ENCODE measurements at places on chromosomes 5 and 9.
A peak's percentile ranks its signal among the peaks of the same experiment; 100 is the strongest.

DNA sequence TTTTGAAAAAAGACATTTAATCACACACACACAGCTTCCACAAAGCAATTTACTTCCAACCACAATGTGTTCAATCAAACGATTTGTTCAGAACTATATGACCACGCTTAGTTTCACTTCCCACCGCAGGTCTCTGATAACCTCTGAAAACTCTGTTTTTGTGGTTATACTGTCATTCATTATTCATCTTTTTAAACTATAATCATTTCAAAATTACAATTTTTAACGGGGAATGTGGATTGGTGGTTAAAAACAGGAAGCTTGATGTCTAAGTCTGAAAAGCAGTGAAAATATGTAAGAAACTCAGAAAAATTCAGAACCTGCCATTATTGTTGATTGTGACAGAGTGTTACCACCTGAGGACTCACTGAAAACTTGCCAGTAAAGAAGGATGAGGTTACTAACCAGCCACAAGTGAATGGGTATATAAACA lies 12.7 kb upstream of the TMEM174 start:
- DNase-seq: peak; percentile 20

DNA sequence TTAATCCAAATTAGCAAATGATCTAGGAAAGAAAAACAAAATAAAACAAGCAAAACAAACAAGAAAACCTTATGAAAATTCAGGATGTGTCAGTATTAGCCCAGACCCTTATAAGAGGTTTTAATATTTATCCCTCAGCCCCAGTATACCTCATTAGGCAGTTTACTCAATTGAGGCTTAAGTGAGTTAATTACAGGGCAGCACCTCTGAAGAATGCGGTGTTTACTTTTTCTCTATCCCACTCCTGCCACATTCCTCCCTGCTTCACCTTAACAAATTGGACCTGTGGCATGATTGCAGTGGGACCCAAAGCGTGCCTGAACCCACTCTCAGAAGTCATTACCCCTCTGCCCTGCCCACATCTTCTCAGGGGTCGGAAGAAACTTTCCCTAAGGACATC lies 67.1 kb downstream of the SIL1 start:
- DNase-seq: no peak

DNA sequence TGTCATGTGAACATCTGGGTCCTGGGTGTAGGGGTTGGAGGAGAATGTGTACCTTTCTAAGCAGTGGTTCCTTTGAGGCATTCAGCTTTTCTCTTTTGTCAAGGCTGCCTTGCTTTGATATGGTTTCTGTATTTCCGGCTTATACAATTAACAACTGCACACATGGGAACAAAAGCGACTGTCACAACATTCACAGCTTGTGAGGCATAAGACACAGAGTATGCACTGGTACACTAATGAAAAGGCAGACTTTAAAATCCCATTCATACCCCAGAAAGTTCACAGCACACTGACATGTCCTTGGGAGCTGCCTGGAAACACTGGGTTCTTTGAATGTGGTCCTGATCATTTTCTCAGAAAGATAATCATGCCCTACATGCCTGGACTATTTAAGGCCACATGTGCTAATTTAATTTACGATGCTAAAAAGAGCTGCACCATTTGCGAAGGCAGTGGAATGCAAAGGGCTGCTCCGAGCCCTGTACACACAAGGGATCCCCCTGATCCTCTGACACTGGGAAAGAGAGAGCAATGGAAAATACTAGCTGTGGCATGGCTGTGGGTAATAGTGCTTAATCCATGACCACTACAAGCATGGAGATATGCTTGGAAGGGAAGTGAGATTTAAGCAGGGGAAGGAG lies 131.8 kb downstream of the EFNA5 start:
- DNase-seq: no peak

- DNase-seq: no peak
Observed at GRCh38 chr9:128886211-128886891, 4.4 kb downstream of the LRRC8A start.

GRCh38 chr5:149809931-149810691 lies 80.0 kb downstream of the PPARGC1B start:
- no peak for DNase-seq

GRCh38 chr5:92946546-92946945 lies 634.5 kb downstream of the NR2F1-AS1 start:
- DNase-seq: no peak

DNA sequence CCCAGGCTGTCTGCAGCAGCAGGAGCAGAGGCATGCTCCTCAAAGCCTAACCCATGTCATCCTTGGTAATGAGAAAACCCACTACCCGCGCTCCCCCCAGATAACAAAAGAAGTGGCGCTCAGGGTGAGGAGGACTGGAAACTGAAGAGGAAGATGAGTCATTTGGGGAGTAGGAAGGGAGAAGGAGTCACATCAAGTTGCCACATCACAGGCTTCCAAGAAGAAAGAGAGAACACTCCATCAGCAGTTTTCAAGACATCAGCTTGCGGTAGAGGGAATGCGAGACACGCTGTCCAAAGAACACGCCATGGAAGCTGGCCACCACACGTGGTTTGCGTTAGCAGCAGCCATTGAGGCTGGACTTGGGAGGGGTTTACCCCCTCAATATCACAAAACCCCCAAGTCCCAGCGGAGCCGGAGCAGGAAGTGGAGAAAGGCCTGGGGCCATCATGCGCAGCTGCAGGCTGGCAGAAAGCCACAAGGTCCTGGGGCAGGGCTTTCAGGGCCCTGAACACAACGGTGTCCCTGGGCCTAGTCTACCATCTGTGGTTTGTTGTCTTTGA lies 41.5 kb downstream of the SH3PXD2B start:
- no peak for DNase-seq

DNA sequence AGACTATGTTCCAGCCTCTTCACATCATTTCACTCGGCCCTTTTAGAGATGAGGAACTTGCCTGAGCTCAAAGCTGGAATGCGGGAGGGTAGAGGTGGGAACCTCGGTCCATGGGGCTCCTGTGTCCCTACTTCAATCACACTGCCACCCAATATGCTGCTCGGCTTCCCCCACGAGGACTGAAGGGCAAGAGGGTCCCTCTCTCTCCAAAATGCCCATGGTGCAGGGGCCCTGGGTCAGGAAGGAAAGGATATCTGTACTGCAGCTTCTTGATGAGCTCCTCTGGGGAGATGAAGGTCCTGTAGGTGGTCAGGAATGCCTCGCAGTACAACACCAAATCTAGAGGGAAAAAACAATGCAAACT lies 46.5 kb downstream of the PRRT1B start:
- no peak for DNase-seq

DNA sequence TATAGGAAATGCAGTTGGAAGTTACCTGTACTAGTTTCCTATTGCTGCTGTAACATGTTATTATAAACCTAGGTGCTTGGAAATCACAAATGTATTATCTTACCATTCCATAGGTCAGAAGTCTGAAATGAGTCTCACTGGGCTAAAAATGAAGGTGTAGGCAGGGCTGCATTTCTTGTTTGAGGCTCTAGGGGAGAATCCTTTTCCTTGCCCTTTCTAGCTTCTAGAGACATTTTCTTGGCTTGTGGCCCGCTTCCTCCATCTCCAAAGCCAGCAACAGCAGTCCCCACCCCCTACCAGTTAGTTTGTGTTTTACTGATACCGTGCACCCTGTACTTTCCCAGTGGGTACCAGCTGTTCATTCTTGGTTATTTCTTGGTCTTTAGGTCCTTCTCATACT lies 153.3 kb downstream of the SLF1 start:
- DNase-seq: no peak

DNA sequence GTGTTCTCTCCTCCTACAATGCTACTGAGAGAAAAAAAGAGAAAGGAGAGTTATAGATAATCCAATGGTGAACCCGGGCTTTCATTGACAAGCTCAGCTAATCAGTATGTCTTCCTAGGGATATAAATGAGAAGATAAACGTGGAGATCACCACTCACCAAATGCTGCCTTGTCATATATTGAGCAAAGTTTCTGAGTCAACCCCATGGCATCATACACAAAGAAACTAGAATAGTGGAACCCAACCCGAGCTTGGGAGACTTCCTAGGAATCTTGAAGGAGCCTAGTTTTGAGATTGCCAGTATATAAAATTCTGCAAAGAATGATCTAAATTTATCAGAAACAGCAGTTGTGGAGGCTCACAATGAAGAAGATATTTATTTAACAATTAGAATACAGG lies 47.8 kb downstream of the PTPN3 start:
- no peak for DNase-seq

GRCh38 chr5:63049935-63050334 lies 471.3 kb downstream of the LRRC70 start:
- no peak for DNase-seq

Measured in germinal center (tissue), 1 donor.